ENCODE measurements at places on chromosomes 7 and 10.
A peak's percentile ranks its signal among the peaks of the same experiment; 100 is the strongest.

- no peak for DNase-seq
Measured at GRCh38 chr10:21078410-21079329, 181.6 kb upstream of the NEBL start.

GRCh38 chr7:117324960-117325359 is 2.1 kb upstream of the WNT2 start:
- DNase-seq, result no peak

DNA sequence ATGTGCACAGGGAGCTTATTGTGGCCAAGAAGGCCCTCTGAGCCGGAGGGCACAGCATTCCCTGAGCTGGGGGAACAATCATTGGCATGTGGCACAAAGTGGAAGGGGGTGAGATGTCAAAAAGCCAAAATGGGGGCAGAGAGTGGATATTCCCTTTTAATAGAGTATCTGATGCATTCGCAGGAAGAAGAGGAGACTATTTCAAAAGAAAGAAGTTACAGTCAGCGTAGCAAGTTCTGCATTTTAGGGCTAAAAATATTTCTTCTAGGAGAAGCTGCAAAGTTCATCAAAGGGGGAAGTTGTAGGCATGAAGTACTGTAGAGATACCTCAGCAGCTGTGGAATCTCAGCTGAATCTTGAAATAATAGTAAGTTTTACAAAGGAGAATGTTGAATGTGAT is 136.0 kb upstream of the WDR11 start:
- no peak for DNase-seq

DNA sequence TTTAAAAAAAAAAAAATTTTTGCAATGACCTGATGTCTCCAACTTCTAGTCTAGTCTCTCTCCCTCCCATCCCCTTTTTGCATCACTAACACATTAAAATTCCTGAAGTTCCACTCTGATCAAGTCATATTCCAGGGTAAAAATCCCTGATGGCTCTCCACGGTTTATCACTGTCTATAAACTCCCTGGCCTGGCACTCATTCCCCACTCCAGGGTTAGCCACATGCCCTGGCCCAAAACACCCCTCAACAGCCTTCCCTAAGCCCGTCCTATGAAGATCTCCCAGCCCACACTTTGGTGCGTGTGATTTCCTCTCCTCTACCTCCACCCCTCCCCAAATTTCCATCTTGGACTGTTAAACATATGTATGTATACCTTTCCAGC is 125.4 kb downstream of the JAZF1 start:
- DNase-seq, result no peak

DNA sequence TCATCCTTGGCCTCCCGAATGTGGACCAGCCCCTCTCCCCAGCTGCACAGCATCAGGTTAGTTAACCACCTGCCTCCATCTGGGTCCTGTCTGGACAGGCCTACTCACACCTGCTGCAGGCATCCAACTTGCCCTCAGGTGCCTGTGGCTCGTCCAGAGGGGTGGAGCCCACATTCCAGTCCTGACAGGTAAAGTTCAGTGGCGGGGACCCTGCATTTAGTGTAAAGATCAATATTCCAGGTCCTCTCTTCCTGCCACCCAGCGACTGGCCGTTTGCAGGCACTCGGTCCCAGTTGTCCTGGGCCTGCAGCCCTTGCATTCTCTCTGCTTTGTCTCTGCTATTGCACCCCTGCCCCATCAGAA is 15.0 kb downstream of the HTRA1 start:
- no peak for DNase-seq

- DNase-seq, result no peak
Measured at GRCh38 chr7:83020161-83020560, 142.5 kb downstream of the PCLO start.

- no peak for DNase-seq
Measured at GRCh38 chr7:146146831-146147486, 30.4 kb downstream of the CNTNAP2 start.

- DNase-seq, result no peak
Measured at GRCh38 chr10:51371743-51372142, 297.5 kb downstream of the PRKG1 start.

DNA sequence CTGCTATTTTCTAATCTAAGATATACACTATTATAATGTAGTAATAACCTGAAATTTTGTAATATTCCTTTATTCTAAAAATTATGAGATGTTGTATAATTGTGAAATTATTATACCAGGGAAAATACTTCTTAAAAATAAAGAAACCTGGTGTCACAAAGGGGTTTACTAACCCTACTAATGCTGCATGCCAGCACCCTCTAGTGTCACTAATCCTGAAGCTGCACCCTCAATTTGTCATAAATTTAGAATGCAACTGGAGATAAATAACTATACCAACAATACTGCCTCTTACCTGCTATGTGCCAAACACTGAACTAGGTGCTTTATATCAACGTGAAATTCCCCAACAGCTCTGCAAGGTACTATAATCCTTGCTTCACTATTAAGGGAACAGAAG is 30.8 kb downstream of the TM9SF3 start:
- DNase-seq, result no peak

GRCh38 chr7:29193316-29194205 is 1.0 kb upstream of the CHN2 start:
- DNase-seq, result no peak

DNA sequence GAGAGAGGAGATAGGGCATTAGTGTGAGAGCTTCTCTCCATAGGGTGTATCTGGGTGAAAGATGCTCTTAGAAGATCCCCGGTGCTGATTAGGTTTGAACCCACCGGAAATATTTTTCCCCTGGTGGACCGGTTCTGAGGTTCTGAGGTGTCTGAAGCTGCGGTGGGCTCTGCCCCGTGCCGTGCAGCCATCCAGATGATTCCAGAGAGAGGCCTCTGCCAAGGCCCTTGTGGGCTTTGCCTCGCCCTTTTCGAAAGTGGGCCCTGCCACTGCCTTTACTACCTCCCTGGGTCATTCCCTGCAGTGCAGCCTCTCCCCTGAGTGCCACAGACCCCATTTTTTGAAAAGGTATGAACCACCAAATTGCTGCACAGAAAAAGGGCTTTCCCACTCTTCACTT is 2.8 kb downstream of the GIMAP8 start:
- no peak for DNase-seq

DNA sequence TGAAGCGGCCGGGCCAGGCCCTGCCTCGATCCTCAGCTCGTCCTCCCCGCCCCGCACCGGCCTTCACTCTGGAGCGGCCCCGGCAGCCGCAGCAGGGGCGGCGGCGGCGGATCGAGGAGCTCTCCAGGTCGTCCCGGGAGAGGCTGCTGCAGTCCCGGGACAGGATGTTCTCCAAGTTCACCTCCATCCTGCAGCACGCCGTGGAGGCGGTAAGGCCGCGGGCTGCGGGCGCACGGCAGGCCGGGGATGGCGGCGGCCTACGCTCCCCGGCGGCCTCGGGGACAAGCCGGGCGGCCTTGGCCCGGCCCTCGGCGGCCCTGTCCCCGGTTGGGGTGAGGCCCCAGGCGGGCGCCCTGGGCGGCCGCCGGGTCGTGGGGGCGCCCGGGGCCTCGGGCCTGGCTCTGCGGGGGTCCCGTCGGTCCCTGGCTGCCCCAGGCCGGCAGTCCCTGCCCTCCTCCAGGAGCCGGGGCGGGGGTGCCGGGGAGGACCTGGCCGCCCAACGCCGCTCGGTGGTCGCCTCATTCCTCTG is 399 bp downstream of the FHIP2A start:
- DNase-seq, result peak; percentile 11

DNA sequence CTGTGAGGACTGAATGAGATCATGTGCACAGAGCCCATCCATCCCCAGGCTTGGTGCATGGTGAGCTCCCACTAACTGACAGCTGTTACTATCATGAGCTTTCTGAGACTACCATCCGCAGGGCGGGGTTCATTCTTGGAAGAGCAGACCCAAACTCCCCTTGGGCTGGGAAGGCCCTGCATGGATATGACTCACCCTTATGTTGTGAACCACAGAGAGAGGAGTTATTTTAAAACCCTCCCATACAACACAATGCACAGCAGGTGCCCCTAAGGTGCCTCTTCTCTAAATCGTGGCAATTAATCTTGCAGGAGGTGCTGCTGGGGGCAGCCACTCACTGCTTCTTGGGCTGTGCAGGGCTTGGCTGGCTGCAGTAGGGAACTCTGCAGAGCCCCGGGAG is 219.1 kb downstream of the GFRA1 start:
- no peak for DNase-seq

DNA sequence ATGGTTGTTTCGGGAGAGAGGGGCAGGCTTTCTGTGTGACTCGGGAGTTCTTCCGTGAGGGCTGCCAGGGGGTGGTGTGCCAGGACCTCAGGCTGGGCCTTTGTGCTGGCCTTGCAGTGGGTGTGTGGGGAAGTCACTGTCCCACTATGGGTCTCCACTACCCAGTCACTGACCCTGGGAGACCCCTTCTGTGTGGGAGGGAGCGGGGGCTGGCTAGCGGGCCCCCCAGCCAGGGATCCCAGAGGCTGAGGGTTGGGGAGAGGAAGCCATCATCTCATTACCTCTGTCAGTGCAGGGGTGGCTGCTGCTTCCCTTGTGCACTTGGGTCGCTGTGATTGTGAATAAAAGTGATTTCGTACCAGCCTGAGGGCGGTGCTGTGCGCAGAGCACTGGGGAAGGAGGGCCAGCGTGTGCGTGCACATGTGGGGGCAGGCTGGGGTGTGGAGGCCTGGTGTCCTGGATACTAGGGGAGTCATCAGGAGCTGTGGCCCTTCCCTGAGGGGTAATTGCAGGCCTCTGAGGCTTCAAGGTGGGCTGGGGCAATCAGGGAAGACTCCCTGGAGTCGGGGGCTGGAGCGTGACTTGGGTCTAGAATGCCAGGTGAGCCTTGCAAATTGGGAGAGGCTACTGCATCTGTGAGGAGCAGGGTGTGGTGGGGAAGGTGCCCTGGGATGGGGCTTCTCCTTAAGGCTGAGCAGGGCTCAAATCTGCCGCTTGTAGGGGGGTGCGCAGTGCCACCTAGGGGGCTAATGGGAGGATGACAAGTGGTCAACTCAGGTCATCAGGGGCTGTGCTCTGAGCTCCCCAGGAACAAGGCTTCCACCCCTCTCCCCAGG is 98.9 kb downstream of the NEURL1 start:
- no peak for DNase-seq

DNA sequence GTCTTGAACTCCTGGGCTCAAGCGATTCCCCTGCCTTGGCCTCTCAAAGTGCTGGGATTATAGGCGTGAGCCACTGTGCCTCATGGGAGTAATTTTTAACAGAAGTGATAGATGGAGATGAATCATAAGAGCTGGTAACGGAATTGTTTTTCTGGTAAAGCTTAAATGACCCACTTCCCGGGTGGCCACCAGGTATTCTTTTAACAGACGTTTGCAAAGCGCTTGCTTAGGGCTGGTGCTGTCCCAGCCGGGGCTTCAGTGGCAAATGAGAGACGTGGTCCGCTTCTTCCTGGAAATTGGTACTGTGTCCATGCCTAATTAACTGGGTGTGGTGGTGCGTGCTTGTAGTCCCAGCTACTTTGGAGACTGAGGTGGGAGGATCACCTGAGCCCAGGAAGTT is 23.5 kb downstream of the CAMK1D start:
- DNase-seq, result no peak
